Activated CD4-positive, CD25-positive, alpha-beta regulatory T cell treated with anti-CD3 and anti-CD28 coated beads, Interleukin-2, amount 50 U/mL, for 24 hours (primary cell): ENCODE measurements at places on chromosomes 1 and 21.

GRCh38 chr21:34242973-34243372 lies 120.8 kb upstream of the KCNE2 start:
- ATAC-seq: no peak

DNA sequence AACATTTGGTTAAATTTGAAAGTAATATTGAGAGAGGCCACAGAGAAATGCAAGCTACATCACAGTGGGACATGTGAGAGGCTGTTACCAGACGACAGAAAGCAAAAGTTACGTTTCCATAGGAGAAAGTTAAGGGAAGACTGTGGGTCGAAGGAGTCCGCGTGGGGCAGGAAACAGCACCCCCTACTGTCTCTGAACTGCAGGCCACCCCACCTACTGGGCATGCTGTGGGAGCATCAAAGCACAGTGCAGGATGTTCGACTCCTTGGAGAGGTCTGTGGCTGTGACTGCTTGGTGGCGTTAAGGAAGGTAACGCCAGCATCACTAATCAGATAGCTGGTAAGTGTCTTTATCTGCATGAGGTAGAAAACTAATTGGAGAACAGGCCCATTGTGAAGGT lies 123.9 kb downstream of the PTBP2 start:
- peak; percentile 33 for ATAC-seq

DNA sequence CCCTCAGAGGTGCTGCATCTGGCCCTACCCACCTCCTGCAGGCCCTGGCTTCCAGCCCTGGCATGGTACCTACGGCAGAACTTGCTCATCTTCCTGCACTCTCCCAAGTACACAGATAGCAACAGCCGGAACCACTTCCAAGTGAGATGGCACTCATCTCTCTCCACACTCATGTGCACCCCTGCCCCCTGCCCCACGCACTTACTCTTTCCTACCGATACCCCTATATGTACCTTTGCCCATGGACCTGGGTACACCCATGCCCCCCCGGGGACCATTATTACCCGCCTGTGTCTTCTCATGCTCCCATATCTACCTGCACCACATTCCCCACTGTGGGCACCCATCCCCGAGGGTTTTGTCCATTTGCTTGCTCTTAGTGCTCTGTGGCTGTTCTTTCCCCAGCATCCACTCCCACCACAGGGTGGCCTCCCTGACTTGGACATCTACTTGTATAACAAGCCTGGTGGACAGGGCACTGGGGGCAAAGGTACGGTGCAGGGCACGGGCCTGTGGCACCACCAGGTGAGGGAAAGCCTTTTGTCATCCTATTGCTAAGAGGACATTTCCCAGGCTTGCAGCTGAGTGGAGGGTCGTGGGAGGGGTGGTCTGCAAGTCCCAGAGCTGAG lies 14.7 kb downstream of the HYI start:
- ATAC-seq: no peak

- no peak for ATAC-seq
Observed at GRCh38 chr1:39170731-39171667, 33.5 kb upstream of the MACF1 start.

- no peak for ATAC-seq
Observed at GRCh38 chr1:198850196-198850595, 211.4 kb downstream of the PTPRC start.

DNA sequence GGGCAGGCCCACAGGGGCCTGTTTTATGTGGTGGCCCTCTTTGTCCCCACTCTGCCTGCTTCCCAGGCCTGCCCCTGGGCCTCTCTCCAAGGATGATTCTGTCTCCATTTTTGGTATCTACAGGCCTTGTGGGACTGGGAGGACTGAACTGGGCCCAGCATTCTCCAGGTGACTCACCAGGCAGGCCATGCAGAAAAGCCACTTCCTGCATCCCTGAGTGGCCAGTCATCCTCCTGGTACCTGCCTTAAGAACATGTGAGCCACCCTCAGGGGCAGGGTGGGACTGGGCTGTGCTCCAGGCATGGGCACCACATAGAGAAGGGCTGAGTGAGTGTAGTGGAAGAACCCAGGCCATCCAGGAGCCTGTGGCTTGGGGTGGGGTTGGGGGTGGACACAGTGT lies 20.0 kb upstream of the BCAR3 start:
- ATAC-seq: no peak

DNA sequence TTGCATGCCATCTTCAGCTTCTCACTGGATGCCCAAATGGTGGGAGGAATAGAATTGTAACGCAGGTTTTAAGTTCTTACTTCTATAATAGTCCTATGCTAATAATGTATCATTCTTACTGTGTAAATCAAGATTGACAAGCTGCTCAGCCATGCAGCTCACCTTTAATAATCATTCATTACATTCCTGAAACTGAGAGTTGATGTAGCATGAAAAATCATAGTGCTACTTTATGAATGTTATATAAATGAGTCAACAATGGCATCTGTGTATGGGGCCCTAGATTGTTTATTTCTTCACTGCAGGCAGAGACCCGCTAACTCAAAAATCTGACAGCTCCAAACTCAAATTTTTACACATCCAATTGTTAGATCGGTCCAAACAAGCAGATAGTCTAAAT lies 34.4 kb downstream of the FH start:
- ATAC-seq: peak; percentile 52

- ATAC-seq: no peak
Observed at GRCh38 chr21:37039411-37040075, 33.0 kb downstream of the RIPPLY3 start.

DNA sequence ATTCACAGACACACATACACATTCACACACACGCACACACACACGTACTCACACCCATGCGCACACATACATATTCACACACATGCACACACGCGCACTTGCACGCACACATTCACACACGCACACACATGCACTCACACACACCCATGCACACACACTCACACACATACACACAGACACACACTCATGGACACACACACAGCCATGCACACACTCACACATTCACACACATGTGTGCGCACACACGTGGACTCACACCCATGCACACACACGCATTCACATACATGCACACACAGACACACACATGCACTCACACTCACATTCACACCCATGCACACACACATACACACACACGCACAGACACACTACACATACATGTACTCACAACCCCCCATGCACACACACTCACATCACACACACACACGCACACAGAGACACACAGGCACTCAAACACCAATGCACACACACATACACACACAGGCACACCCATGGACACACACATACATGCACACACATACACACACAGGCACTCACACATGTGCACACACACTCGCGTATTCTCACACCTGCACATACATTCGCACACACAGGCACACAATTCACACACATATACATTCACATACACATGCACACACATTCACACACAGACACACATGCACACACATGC lies 589.1 kb downstream of the PTPRU start:
- ATAC-seq: no peak

- no peak for ATAC-seq
Observed at GRCh38 chr1:68958958-68959357, 462.1 kb upstream of the DEPDC1 start.

DNA sequence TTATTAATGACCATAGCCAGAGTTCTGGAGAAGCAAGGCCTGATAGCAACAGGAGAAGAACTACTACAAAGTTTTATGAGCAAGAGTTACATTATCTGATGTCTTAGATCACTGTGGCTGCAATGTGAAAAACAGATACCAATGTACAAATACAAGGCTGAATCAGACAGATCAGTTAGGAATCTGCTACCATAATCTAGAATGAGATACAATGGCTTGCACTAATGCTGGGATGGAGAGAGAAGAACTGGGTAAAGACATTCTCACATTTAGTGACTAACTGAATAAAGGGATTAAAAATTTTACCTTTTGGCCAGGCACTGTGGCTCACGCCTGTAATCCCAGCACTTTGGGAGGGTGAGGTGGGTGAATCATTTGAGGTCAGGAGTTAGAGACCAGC lies 41.3 kb downstream of the ARID4B start:
- peak; percentile 21 for ATAC-seq

DNA sequence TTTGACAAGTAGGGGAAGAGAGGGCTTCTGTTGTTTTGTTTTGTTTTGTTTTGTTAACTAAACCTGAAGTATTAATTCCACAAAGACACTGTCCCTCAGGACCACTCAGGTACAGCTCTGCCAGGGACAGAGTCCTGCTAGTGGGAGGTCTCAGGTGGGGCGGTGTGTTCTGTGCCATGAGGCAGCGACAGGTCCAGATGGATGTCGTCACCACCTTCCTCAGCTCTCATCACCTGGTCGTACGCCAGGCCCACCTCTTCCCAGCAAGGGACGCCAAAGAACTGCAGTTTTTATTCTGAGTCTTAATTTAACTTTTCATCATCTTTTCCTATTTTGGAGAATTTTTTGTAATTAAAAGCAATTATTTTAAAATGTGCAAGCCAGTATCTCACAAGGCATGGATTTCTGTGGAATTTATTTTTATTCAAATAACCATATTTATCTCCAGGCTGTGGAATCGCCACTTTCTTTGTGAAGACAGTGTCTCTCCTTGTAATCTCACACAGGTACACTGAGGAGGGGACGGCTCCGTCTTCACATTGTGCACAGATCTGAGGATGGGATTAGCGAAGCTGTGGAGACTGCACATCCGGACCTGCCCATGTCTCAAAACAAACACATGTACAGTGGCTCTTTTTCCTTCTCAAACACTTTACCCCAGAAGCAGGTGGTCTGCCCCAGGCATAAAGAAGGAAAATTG lies 62.5 kb downstream of the POFUT2 start:
- no peak for ATAC-seq

DNA sequence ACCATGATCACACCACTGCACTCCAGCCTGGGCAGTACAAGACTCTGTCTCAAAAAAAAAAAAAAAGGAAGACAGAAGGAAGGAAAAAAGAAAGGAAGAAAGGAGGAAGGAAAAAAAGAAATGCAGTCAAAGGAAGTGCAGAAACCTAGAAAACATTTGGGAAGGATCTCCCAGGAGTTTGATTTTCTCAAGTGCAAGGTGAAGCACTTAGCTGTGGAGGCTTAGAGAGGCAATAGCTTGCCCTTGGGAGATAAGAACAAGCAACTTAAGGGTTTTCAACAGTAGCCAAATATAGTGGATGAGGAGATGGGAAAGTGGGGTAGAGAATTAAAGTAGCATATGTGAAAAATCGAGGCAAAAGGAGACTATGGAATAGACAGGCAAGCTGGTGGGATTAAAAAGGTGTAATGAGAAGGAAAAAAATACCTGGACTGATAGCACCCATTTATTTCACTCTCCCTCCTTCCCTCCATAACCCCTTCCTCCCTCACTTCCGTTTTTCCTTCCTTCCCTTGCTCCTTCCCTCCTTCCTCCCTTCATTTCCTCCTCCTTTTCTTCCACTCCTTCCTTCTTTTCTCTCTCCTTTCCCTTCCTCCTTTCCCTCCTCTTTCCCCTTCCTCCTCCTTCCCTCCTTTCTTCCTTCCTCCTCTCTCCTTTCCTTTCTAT lies 6.8 kb upstream of the FAM89A start:
- ATAC-seq: no peak

GRCh38 chr1:14954210-14954609 lies 199.3 kb upstream of the TMEM51 start:
- ATAC-seq: no peak

DNA sequence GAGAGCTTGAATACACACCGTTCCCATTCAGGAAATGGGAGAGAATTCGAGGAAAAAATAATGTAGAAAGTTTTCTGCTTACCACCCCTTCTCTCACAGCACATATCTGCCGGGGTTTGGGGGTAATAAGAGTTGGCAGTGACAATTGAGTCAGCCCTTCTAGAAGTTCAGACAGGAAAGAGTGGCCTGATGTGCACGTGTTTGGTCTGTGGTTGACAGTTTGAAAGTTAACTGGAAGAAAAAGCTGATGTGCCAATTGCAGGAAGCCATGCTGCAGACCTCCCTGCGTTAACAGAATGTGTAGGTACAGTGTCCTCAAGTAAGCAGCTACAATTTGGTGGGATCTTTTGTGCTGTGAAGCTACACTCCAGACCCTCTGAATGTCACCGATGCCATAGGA lies 50.9 kb downstream of the DHX9 start:
- peak; percentile 28 for ATAC-seq

GRCh38 chr1:58251430-58252073 lies 295.0 kb downstream of the OMA1 start:
- no peak for ATAC-seq

DNA sequence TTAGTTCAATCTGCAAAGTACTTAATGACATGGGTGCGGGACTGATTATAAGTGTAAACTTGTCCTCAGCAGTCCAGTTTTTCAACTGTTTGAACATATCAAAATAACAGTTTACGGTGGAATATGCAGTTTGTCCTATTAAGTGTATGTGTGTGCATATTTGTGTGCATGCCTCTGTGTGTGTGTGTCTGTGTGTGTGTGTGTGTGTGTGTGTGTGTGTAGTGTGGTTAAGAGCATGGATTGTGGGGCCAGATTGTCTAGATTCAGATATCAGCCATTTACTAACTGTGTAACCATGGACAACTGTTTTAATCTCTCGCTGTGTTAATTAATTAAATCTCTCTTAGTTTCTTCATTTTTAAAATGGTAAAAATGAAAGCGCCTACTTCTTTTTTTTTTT lies 39.0 kb downstream of the NEXN start:
- ATAC-seq: no peak

- no peak for ATAC-seq
Observed at GRCh38 chr1:14929547-14930246, 223.8 kb upstream of the TMEM51 start.

DNA sequence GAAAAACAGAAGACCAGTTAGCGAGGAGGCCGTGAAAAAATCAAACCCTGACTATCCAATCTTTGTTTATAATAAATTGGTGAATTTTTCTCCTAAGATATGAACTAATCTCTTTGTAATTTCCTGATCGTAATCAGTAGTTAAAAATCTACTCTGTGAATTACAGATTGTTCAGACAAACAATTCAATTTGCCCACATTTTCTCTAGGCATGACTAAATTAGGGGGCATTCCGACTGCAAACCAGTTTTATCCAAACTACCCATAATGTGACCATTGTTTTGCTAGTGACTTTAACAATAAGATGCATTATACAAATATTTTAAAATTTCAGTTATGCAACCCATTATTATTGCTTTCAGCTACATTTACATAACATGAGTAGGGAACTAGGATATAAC lies 546.9 kb upstream of the ADAMTS5 start:
- ATAC-seq: no peak

GRCh38 chr1:178344513-178345091 lies 152.2 kb downstream of the CLEC20A start:
- ATAC-seq: no peak

- ATAC-seq: no peak
Observed at GRCh38 chr1:84675631-84676030, 14.6 kb downstream of the SSX2IP start.

- no peak for ATAC-seq
Observed at GRCh38 chr1:222769971-222770620, 33.1 kb downstream of the FAM177B start.

GRCh38 chr1:165828669-165829329 lies 1.4 kb downstream of the UCK2 start:
- no peak for ATAC-seq
